AML-193 (cell line): ENCODE measurements at places on chromosomes 2 and 18.

DNA sequence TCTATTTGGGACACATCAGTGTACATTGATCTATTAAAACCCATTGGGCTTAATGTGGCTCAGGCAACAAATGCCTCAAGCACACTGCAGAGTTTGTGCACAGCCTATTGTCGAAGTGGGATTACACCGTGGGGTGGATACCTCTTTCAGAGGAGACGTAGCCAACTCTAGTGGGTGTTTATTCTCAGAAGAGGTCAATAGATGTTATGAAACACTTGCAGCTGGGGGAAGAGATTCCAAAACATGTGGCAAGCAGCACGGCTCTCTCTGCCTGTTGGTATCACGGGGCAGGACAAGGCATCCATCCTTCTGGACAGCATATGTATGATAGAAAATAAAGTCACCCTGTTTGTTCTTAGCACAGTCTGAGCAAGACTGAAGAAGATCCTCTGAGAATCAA is 121.4 kb upstream of the COPS8 start:
- DNase-seq: no peak

GRCh38 chr2:168495524-168495923 is 39.5 kb downstream of the CERS6 start:
- DNase-seq: no peak

DNA sequence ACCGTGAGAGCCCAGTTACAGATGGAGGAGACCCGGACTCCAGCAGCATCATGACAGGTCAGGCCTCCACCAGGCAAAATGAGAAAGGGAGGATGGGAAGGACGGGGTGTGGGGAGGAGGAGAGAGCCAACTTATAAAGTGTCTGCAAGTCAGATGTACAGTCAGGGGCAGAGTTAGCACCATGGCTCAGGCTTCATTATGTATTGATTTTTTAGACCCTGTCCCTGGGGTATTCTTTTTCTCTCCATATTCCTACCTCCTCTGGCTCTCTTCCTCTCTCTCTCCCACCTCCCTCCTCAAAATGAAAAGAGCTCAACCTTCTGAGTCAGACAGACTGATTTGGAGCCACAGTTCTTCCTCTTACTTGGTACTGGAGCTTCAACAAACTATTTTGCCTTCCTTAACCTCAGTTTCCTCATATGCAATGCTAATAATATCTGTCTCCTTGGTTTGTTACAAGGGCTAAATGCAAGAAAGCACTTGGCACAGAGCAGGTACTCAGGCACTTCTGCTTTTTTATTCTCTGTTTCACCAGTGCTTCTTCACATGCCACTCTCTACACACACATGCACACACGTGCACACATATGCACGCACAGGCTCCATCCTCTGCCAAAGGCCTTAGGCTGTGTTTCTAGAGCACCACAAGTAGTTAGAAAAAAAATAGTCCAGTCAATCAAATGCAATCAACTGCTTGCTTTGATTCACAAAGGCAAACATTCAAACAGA is 92.3 kb upstream of the PKDCC start:
- no peak for DNase-seq

- DNase-seq: no peak
Measured at GRCh38 chr2:28544922-28545589, 49.2 kb downstream of the PLB1 start.

DNA sequence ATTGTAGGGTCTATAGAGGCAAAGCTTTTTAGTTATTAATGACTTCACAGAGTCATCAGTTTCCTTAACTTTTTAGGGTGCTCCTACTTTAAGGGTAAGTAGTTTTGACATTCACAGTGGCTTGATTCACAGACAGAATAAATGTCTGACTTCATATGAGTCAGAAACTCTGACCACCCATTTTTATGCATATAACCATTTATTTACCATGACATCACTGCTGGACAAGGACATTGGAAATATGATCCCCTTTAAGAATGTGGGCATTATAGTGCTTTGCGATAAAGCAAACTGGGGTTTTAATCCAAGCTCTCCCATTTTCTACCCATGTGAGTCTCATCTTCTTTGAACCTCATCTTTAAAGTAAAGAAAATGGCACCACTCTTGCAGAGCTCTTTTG is 162.0 kb upstream of the MC4R start:
- DNase-seq: no peak

DNA sequence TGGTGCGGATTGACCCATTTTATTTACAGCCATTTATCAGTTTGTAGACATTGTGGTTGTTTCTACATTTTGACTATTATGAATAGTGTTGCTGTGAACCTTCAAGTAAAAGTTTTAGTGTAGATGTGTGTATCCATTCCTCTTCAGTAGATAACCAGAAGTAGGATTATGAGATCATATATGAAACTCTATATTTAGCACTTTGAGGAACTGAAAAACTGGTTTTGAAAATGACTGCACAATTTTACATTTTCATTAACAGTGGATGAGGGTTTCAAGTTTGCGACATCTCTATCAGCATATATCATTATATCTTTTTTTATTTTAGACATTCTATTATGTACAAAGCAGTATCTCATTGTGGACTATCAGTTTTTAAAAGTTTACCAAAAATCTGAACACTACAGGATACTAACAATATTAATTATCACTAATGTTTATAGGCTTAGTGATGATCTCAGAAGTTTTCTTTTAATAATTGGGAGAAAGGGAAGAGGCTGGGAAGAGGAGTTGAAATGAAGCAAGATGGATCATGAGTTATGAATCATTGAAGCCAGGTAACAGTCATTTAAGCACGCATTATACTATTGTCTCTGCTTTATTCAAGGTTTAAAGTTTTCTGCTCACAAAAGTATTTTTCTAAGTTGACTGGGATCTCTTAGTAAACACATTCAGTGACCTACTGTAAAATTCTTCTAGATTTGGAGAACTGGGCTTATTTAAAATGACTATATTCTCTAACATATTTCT is 329.0 kb upstream of the LRATD1 start:
- no peak for DNase-seq
